Ammon's horn (tissue), 1 donor: ENCODE measurements at places on chromosomes 4 and X.

- DNase-seq: no peak
Measured at GRCh38 chrX:83997781-83998180, 136.8 kb downstream of the CYLC1 start.

DNA sequence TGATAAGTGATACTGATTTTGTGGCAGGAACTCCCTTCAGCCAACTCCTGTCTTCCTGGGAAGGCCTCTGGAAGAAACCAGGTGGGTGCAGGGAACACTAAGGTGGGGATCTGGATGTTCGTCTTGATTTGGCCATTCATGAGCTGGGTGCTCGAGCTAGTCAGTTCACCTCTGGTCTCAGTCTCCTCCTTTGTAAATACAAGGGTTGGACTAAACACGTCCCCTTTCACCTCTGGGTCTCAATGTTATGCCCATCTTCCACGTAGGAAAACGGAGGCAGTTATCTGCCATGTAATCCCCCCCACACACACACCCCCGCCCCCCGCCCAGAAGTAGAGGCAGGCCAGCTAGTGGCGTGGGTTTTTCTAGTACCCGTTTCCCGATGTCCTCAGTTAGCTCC lies 4.1 kb upstream of the RS1 start:
- DNase-seq: no peak

DNA sequence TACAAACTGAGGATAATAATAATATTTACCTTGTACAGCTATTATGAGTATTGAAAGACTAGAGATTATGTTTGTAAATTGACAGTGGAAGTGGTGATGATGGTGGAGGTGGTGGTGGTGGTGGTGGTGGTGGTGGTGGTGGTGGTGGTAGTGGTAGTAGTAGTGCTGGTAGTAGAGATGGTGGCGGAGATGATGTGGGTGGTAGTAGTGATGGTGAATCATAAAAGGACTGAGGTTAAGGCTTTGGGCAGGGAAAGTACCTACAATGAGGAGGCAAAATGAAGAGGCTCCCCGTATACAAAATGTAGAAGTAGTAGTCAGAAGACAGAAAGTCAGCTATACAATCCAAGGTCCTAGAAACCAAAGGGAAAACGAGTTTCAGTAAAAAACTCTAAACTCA lies 214.1 kb downstream of the BCOR start:
- DNase-seq: no peak

DNA sequence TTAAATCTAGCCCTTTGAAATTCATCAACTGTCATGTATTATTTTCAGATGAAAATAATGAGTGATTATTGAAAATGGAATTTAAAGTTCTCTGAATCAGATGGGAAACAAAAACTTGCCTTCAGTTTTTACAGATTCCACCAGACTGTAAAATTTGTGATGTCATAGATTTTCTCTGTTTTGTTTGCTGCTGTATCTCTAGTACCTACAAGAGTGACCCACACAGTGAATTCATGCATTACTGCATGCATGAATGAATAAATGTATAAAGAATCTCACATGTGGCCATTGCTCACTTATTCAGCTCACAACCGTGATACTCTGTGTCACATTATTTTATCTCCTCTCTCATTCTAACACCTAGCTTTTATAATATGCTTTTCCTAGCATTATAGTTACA lies 532.2 kb upstream of the AGA start:
- no peak for DNase-seq

DNA sequence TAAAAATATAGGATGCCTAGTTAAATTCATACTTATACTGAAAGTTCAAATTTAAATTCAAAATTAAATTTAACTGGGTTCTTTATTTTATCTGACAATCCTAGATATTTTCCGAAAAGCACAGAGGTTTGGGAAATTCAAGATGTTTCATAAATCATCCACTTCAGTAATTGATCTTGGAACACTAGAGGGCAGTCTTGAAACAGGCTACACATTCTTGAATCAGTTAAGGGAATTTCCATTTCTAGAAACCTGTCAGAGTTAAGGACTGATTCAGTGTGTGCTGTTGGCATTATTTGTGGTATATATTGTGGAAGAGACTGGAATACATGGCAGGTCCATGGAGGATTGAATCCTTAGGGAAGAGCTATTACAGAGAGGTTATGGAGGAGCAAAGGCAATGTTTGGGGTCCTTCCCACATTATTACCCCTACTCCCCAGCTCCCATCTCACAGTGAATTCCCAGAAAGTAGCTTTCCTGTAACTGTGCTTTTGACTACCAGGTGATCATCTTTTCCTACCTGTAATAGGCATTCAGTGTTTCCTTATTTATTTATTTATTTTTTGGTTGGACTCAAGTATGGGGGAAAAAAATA lies 92.9 kb downstream of the EGF start:
- peak; percentile 76 for DNase-seq

DNA sequence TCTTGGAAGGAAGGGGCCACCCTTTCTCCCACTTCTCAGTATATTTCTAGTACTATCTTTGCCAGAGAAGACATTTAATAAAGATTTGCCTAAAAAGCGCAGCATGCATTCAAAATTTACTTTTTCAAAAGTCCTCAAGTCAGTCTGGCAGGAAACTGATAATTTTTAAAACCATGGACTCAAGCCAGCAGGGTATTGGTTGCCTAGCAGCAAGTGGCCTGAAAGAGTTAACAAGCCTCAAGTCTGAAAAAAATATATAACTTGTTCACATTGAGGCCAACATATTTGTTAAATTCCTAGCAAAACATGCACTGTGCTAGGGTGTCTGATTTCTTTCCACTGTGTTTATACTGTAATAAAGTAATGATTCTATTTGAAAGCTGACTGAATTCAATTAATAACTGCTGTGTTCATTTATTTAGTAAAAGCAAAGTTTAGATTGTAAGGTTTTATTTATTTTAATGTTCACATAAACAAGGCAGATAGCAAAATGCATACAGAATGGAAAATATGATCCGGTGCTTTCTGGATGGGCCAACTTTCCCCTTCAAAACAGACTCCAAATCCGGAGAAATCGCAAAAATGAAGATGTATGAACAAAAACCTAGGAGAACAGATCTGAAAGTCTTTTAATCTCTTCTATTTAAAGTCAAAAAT lies 218.5 kb upstream of the FGF13 start:
- DNase-seq: no peak

DNA sequence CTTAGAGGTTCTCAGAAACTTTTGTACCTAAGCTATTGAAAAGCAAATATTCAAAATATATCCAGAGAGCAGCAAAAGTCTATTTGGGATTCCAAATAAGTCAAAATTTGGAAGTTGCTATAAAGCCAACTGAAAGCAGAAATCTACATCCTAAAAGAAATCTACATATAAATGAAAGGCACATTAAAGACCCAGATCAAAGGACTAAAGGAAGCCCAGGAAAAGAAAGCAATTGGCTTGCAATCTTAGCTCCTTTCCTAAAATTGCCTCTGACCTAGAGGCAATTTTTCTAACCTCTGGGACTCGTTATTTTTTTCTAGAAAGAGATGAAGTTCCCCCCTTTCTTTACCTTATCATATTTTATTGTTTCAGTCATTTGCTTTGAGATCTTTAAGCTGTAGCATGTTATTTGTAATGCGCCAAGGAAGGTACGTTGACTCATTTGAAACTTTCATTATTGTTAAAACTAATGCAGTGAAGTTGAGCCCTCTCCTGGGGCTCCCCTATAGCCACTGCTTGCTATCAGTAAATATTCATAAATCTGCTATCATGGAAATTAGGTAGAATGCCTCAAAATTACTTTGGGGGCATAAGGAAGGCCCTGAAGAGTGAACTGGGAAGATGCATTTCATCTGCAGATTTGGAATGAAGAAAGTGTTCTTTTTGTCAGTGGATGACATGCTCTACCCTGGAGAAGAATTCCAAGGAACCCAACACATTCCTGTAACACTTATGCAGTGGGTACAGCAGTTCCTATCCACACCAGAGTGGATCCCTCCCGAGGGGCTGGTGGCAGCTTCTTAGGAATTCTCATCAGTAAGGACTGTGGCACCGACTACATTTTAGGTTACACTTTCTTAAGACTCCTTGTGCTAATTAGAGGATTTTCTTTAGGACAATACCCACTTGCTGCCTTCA lies 177.8 kb upstream of the IGFBP7 start:
- DNase-seq: no peak

DNA sequence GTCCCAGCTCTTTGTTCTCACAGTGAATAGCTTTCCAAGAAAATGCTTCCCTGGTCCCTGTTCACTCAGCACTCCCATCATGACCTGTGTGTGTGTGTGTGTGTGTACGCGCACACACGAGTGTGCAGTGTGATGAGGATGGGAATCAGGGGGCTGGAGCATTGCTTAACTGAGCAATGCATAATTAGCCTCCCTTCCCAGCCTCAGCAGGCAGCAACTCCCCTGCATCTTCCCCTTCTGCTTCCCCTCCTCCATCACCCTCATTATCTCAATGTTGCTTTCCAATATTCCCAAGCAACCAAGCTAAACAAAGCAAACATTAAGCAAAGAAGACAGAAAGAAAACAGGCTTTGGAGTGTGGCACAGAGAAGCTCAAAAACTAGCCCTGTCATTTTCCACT lies 137.0 kb downstream of the RBM47 start:
- DNase-seq: no peak

- no peak for DNase-seq
Measured at GRCh38 chr4:6365545-6366086, 96.0 kb downstream of the WFS1 start.

DNA sequence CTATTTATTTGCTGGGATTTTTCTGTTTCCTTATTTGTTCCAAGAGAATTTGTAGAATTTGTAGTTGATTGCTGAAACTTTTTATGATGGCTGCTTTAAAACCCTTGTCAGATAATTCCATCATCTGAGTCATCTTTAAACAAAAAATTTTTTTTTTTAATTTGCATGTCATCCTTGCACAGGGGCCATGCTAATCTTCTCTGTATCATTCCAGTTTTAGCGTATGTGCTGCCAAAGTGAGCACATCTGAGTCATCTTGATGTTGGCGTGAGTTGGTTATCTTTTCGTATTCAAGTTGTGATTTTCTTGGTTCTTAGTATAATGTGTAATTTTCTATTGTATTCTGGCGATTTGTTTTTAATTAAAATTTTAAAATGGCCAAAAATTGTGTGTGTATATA lies 18.7 kb upstream of the ZNF157 start:
- peak; percentile 3 for DNase-seq

DNA sequence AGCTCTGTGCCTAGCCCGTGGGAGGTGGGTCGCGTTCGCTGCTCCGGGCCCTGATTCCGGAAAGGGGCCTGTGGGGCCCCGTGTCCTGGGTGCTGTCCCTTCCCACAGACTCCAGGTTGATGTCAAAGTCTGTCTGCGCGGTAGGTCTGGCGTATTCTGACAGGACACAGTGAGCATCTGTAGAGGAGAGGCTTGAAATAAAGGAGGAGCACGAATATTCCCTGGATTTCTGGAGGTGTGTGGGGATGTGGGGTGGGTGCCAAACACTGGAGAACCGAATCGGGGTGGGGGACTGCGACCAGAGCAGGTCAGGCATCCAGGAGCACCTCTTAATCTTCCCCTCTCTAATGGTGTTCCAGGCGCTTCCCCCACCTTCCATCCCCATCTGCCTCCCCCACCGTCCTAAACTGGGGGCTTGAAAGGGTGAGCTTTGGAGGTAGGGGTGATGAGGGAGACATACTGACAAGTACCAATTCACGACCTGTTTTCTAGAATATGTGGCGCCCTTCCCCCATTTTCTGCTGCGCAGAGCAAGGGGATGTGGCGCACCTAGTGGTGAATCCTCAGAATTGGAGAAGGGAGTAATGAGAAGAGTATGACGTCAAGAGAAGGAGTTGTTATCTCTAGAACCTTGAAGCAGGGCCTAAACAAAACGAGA lies 877 bp downstream of the GPRASP1 start:
- DNase-seq: peak; percentile 50

- no peak for DNase-seq
Measured at GRCh38 chr4:156495836-156496235, 475.8 kb downstream of the PDGFC start.

DNA sequence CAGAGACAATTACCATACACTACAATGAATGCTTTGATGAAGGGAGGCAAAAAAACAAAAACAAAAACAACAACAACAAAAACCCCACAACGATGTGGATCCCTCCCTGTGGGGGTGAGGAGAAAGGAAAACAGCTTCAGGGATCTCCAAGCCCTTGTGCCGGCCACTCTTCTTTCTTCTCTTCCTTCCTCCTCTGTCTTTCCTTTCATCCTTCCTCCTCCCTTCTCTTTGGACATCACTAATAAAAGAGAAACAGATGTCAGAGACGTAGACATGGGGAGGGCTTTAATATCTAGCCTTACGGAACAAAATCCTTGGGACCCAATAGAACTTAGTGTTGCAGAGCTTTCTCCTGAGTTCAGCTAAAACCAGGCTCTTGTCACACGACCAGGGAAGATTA lies 18.8 kb upstream of the STX18 start:
- no peak for DNase-seq

- no peak for DNase-seq
Measured at GRCh38 chr4:148790246-148790645, 348.0 kb upstream of the NR3C2 start.

GRCh38 chr4:151638295-151638858 lies 122.4 kb downstream of the GATB start:
- DNase-seq: no peak

- DNase-seq: no peak
Measured at GRCh38 chrX:13688384-13688957, 457 bp upstream of the RAB9A start.

DNA sequence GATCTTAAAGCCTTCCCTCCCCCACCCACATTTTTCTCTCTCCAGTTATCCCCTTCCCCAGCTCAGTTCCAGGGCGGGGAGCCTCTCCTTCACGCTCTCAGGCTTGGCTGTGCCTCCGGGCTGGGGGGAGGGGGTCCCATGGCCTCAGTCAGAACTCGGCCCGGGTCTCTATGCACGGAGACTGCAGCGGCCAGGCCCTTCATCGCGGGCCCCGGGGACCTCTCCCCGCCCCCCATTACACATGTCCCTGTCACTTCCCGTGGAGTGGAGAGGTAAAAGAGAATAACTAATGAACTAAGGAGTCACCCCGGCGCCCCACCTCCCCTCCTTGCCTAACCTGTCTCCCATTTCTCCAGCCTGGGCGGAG lies 838 bp upstream of the PRICKLE3 start:
- DNase-seq: no peak

- DNase-seq: peak; percentile 8
Measured at GRCh38 chrX:42531441-42531840, 246.5 kb downstream of the PPP1R2C start.

- no peak for DNase-seq
Measured at GRCh38 chr4:137226900-137227299, 305.4 kb downstream of the PCDH18 start.

- DNase-seq: no peak
Measured at GRCh38 chrX:112043997-112044396, 38.6 kb downstream of the TRPC5 start.

DNA sequence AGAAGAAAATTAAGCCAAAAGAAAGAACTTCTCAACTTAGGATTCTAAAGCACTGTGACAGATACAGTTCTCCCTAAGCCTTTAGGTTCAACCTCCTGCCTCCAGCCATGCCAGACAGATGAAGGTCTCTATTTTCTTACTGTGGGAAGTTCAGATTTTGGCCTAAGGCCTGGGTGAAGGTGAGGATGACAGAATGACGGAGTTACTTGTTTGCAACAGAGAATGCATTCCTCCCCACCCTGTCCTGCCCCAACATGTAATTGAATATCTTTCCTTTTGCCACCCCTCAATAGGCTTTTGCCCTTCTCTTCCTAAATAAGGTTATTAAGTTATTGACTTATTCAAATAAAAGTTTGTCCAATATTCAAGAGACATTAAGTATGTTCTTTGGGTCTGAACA lies 25.6 kb downstream of the SLC16A2 start:
- no peak for DNase-seq

- DNase-seq: no peak
Measured at GRCh38 chr4:163624727-163625126, 130.2 kb downstream of the TMA16 start.

- no peak for DNase-seq
Measured at GRCh38 chrX:42778096-42778495, at the start of gene PPP1R2C. TSS of gene PPP1R2C (minus strand) at chrX:42778163. CDS start at chrX:42778079, 84 bp downstream.
